NCI-H1436 (cell line): ENCODE measurements at places on chromosomes 2 and 18.

- DNase-seq, result no peak
These were observed 929.9 kb upstream of the FANCL start for GRCh38 chr2:59171019-59171418.

DNA sequence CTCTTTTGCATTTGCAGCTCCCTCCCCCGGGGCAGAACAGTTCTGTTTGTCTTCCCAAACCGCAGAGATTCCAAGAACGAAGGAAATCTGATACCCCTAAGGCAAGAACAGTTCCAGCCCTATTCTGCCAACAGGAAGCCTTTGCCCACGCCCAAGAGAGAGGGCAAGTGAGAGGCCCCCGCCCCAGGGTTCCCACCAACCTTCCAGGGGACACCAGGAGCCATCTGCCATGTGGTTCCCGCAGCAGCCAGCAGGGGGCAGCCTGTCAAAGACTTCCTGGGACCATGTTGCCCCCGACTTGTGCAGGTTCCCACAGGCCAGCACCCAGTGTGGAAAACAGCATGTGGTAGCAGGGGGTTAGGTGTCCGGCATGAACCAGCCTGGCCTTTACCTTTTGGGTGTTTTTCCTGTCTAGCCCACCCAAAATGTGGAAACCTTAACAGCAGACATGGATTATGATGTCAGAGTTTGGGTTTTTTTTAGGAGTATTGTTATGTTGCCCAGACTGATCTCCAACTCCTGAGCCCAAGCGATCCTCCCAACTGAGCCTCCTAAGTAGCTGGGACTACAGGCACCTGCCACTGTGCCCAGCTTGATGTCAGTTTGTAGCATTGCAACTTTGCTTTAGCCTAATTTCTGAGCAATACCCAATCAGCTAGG is 21.7 kb upstream of the EFHD1 start:
- peak; percentile 18 for DNase-seq

DNA sequence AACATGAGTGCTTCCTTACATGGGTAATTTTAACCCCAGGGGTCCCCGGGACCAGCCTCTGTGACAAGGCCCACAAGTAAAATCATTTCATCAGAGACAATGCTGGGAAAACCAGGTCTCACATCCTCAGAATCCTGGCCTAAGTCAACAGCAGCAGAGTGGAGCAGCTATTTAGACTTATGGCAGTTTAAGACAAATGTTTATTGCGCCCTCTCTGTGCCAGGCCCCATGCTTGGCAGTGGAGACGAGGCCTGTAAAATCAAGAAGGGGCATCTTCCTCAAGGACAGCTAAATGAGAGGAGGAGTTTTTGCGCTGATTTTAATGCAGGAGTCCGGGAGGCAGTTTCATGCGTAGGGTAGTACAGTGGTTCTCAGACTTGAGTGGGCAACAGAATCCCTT is 56.0 kb upstream of the ACAA2 start:
- no peak for DNase-seq

DNA sequence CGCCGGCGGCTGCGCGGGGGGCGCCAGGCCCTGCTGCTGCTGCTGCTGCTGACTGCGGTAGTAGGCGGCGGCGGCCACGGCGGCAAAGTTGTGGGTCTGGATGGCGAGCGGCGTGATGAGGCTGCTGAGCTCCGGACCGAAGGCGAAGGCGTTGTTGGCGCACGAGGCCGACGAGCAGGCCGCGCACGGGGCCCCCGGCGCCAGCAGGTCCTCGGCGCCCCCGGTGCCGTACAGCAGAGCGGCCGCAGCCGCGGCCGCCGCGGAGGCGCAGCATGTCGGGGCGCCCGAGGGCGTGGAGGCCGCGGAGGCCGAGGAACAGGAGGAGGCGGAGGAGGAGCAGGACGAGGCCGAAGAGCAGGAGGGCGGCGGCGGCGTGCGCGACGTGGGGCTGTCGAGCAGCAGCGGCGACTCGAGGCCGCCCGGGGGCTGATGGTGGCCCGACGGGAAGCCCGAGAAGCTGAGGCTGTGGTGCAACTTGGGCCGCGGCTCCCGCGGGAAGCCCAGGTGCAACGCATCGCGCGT is 1.8 kb downstream of the ZFP36L2 start:
- DNase-seq, result no peak

DNA sequence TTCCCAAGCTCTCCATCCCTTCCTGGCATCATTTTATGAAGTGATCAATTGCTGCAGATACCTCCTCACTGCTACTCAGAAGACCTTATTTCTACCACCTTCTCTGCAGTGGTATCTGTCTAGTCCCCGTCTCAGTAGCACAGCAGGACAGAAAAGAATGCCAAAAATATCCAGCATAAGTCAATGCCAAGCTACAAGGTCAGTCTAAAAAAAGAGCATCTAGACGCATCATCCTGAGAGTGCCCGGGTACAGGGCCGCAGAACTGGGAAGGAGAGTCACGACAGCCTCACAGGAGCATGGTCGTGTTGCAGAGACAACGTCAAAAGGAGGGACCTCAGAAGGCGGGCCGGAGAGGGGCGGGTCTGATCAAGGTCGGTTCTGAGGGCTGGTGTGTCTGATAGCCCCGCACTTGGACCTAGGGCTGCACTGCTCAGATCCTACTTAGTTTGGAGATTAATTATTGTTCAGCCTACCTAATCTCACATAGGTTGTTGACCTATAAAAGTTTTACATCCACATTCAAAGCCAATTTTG is 24.3 kb upstream of the SNTG2 start:
- DNase-seq, result no peak

DNA sequence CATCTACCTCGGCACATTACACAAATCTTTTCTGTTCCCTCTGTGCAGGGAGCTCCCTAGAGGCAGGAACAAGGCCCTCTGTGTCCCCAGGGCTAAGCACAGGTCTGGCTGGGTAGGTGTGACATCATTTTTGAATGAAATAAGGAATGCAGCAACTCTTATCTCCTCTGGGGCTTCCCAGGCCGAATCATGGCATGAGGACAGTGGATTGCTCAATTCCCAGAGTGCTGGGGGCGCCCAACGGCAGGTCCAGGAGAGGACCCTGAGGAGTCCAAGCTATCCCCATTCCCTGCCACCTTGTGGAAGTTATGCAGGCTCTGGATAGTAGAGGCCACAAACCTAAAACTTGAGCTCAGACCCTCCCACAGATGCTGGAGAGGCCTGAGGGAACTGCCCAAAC is 158.0 kb upstream of the RAB6C start:
- DNase-seq, result no peak

- no peak for DNase-seq
These were observed 192.5 kb upstream of the FAM98A start for GRCh38 chr2:33791625-33792024.

- DNase-seq, result no peak
These were observed 44.2 kb upstream of the LYPD6B start for GRCh38 chr2:148994341-148994740.
